Hindlimb muscle (tissue), 1 donor: ENCODE measurements at places on chromosomes 2 and 18.

- no peak for DNase-seq
Observed at GRCh38 chr2:47503481-47504070, 100.6 kb downstream of the MSH2 start.

DNA sequence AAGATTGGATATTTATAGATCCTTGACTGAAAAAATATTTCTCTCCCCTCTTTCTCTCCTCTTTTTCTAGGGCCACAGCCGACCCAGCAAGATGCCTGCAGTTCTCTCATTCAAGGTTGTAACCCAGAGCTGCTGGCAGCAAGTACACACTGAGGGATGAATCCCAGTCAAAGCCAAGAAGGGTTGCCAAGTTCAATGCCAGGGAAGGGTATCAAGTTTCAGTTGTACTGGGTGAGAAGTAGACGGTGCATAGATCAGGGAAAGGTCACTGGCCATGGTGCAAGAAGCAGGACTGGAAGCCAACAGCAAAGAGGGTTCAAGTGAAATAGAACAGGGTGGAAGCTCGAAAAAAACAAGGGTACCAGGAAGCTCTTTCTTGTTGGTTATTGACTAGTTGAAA, 170.2 kb downstream of the NRP2 start:
- DNase-seq: no peak

DNA sequence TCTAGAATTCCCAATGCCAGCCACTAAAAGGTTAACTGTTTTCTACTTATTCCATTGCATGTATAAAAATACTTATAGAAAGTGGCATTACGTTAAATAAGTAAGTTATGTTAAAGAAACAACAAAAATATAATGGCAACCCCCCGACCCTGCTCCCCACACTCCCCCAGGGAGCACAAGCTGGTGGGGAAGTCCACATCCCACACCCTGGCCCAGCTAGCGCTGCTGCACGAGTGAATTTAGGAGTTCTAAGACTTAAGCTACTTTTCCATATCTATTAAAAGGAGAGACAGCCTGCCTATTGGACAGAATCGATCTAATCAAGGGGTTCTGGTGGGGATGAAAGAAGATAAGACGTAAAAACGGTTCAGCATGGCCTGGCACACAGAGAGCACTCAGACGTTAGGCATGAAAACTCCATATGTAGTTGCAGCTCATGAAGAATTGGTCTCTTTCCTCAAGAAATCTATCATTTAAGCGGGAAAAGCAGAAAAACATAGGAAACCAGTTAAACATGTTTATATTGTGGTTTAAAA, 16.6 kb downstream of the HJURP start:
- no peak for DNase-seq

DNA sequence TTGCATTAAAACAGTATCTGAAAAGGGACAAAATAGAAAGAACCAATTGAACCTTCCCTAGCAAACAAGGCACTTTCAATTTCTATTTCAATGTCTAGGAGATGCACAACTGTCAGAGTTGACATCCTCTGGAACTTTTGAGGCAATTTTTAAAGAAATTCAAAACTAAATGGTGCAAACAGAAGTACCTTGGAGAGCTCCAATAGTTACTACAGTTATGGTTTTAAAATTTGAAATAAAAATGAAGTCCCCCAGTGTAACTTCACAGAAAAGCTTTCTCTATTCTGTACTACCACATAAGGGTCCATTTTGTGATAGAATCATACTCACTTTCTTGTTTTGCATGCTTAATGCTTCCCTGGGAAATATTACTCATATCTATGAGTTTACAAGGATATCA, 162.1 kb downstream of the KCNH7 start:
- DNase-seq: no peak

GRCh38 chr2:19810637-19811036, 91.1 kb downstream of the TTC32 start:
- peak; percentile 26 for DNase-seq

- DNase-seq: no peak
Observed at GRCh38 chr18:51651761-51652160, 454.3 kb upstream of the MEX3C start.

- no peak for DNase-seq
Observed at GRCh38 chr2:217909156-217909820, 93.5 kb downstream of the TNS1 start.

DNA sequence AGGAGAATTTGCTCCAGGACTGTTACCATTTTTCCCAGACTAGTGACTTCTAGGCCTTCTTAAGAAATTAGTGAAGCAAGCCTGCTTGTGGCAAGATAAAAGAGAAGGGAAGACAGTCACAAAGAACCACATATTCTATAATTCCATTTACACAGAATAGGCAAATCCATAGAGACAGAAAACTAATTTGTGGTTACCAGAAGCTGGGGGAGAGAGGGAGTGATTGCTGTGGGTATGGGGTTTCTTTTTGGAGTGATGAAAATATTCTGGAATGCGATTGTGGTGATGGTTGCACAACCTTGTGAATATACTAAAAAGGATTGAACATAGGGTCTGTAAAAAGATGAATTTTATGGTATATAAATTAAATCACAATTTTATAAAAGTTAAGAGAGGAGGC, 37.5 kb upstream of the SIX2 start:
- DNase-seq: no peak

- no peak for DNase-seq
Observed at GRCh38 chr2:236169741-236170589, 1.8 kb upstream of the GBX2 start.

GRCh38 chr2:768451-768850, 91.2 kb upstream of the TMEM18 start:
- DNase-seq: no peak

GRCh38 chr18:57026316-57026715, 120.6 kb upstream of the BOD1L2 start:
- DNase-seq: no peak

DNA sequence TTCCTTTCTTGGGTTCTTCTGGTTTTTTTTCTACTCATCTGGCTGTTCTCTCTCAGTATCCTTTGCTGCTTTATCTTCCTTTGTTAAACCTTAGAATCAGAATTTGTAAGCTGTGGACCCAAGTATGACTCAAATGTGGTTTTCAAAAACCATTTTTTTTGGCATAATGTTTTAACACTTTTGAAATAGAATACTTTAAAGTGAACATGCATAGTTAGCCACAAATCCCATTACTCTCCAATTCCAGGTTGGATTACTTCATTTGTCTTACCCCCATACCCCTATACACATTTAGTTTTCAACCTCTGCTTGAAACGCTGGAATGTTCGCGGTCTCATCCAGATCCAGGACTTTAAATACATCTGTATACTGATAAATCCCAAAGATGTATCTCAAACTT, 29.1 kb downstream of the ALMS1 start:
- DNase-seq: no peak

GRCh38 chr2:60548845-60549237, 4.6 kb downstream of the BCL11A start:
- DNase-seq: no peak

- DNase-seq: no peak
Observed at GRCh38 chr18:49023271-49023937, 72.6 kb upstream of the SMAD7 start.

DNA sequence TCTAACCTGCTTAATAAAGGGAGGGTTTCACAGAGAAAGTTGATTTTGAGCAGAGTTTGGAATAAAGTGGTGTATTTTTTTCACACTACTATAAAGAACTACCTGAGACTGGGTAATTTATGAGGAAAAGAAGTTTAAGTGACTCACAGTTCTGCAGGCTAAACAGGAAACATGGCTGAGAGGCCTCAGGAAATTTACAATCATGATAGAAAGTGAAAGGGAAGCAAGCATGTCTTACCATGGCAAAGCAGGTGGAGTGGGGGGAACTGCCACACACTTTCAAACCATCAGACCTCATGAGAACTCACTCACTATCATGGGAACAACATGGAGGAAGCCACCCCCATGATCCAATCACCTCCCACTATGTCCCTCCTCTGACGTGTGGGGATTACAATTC, 546.7 kb downstream of the EPHA4 start:
- DNase-seq: no peak

GRCh38 chr18:59779979-59780378, 82.8 kb upstream of the CCBE1 start:
- no peak for DNase-seq

GRCh38 chr2:96970248-96970875, 16.0 kb downstream of the FAM178B start:
- no peak for DNase-seq

- DNase-seq: no peak
Observed at GRCh38 chr2:16661526-16661925, 4.1 kb downstream of the CYRIA start.

GRCh38 chr2:219662566-219662965, 35.1 kb downstream of the SLC4A3 start:
- DNase-seq: no peak

GRCh38 chr2:232802091-232802490, 25.7 kb upstream of the KCNJ13 start:
- DNase-seq: no peak

- no peak for DNase-seq
Observed at GRCh38 chr2:27185331-27186026, 26.4 kb upstream of the ATRAID start.

GRCh38 chr2:170928036-170928823, 823 bp upstream of the GORASP2 start:
- peak; percentile 9 for DNase-seq

- DNase-seq: no peak
Observed at GRCh38 chr2:70698847-70699246, 69.2 kb downstream of the ADD2 start.

- DNase-seq: no peak
Observed at GRCh38 chr2:70043252-70043875, 43.9 kb upstream of the PCBP1 start.

DNA sequence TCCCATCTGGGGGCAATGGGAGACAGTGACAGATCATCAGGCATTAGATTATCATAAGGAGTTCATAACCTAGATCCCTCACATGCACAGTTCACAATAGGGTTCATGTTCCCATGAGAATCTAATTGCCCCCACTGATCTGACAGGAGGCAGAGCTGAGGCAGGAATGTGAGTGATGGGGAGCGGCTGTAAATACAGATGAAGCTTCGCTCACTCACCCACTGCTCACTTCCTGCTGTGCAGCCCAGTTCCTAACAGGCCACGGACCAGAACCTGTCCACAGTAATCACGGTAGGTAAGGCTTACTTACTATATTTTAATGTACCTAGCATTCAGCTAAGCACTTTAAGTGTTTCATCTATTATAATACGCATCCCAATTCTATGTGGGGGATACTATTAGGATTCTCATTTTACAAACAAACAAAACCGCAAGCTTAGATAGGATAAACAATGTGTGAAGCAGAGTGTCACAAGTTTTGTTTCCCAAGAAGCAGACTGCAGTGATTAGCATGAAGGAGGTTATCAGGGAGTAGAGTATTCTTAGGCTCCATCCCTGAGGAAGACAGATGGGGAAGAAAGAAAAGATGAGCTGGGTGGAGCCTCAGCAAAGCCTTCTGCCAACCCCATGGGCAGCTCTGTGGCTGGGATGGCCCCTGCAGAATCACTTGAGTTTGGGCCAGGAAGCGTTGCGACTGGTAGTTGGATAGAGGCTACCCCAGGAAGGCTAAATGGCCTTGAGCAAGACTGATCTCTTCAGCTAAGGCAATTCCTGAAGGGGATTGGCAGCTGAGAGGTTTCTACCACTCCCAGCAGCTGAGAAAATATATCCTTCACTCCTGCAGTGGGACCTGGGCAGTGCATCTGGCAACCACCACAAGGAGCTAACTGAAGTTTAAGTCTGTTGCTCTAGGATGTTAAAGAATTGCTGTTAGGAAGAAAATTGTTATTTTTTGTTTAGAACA, 133.1 kb downstream of the MREG start:
- DNase-seq: no peak

- no peak for DNase-seq
Observed at GRCh38 chr18:60560071-60560470, 187.5 kb upstream of the MC4R start.

GRCh38 chr2:45412754-45413379, 198.2 kb downstream of the SRBD1 start:
- peak; percentile 69 for DNase-seq

DNA sequence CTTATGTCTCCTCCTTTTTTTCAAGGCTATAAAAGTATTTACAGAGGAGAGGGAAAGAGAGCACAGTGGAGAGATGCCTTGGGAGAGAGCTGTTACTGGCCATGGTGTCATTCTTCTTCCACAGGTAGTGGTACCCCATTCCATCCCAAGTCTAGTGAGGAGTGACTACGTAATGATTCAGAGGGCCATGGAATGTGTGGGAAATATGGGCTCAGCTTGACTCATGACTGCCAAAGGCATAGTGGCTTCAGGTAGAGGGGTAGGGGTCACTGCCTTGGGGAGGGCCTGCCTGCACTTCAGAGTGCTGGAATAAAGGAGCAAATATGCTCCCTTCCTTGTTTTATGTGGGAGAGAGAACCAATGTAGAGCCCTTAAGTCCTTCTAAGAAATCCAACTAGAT, 620.6 kb downstream of the IRS1 start:
- no peak for DNase-seq

DNA sequence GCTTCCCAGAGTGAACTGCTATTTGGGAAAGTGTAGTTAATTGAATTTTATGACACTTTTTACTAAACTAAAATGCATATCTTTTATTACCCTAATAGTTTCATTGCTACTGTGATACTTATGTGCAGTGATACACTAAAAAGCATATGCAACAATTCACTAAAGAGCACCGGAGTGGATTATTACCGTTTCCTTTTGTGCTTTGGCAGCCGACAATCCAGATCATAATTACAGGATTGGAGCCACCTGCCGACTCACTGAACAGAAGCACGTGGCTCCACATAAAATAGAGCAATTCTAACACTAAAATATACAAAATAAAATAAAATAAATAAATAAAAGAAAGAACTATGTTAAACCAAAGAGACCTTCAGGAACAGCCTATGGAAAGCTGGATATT, 583.4 kb downstream of the NRXN1 start:
- DNase-seq: no peak

- no peak for DNase-seq
Observed at GRCh38 chr2:158719403-158719802, 75.7 kb upstream of the DAPL1 start.

DNA sequence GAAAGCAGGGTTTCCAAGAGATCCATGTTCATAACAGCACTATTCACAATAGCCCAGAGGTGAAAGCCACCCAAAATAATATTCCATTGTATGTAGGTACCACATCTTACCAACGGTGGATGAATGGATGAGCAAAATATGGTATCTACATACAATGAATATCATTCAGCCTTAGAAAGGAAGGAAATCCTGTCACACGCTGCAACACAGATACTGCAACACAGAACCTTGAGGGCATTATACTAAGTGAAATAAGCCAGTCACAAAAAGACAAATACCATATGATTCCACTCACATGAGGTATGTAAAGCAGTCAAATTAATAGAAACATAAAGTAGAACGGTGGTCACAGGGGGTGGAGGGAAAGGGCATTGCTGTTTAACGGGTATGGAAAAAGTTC, 155.7 kb downstream of the DTNB start:
- DNase-seq: no peak
